ENCODE measurements at places on chromosomes 7 and 10.
A peak's percentile ranks its signal among the peaks of the same experiment; 100 is the strongest.

GRCh38 chr10:52540479-52540984, 226.5 kb downstream of the DKK1 start:
- no peak for DNase-seq

DNA sequence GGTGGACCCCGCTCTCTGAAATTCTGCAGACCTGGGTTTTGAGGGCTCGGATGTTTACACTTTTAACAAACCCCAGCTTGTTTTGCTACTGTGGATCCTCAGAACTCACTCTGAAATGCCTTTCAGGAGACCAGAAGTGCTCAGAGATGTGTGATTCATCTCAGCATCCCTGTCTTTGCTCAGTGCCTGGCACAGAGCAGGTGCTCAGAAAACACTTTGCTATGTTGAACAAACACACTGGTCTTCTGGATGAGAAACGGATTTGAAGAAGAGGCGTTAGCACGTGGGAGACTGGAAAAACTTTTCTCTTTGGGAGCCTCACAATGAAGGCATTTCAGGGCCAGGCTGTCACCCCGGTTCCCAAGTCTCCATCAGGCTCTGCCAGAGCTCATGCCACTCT, 53.3 kb downstream of the SH3PXD2A start:
- no peak for DNase-seq

DNA sequence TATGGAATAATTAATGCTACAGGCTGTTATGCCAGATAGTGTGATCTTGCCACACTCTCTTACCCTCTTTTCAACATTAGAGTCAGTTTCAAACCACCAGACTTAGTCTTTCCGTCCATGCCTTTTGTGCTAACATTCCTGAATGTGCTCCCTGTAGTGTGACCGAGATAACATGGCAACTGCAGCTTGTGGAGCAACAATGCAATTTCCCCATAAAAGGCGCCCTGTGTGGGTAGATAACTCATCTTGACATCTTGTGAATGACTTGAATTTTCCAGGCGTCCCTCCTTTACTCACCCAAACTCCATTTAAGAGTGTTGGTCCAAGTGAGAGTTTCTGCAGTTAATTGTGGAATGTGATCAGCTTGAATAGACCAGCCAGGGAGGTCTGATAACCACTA, 99.6 kb downstream of the DNAH11 start:
- no peak for DNase-seq

DNA sequence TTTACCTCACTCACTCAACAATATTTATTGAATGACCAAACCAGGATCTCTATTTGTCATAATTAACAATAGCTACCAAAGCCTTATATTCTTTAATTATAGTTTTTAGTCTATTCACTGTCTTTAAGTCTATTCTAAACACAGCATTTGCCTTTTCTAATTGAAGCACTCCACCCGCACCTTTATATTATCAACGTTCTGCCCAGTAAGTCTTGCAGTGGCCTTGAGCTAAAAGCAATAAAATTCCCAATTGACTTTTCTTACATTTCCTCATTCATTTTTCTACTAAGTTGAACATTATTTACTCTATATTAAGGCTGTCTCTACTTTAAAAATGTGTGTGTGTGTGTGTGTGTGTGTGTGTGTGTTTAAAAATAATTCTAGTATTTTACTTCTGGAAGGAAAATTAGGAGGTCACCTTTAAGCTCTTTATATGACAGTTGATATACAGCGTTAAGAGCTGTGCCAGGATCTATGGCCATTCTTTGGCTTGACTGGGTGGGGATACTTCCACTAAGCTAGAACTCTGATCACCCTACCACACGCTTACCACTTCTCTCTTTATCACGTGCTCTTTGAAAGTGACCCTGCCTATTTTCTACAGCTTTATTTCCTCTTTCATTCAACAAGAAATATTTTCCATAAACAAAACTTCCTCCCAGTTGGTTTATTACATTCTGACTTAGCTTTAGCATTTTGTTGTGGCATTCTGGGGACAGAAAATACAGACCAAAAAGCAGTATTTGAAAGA, 8.8 kb downstream of the PAPSS2 start:
- peak; percentile 48 for DNase-seq

DNA sequence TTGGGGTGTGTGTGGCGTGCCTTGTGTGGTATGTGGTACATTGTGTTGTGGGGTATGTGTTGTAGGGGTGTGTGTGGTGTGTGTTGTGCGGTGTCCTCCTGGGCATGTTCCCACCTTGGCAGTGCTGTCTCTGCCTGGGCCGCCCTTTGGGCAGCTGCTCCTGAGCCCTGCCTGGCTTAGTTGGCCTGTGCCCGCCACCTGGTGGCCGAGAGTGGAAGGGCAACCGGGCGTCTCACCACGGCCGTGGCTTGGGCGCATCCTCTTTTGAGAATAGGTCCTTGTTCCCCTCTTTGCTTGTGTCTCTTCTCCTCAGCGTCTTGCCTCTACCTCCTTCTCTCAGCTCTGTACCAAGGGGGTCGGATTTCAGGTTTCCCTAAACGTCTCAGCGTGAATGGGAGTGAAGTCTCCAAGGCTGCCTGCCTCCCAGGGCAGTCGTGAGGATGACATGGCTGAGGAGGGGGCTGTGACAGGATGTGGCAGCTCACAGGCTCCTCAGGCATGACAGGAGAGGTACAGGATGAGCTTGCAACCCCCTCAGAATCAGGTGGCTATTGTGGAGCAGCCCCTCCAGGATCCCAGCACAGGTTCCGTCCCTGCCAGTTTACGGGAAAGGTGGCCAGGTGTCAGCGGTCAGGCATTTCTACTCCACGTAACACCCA, 98.4 kb upstream of the PODXL start:
- peak; percentile 21 for DNase-seq

DNA sequence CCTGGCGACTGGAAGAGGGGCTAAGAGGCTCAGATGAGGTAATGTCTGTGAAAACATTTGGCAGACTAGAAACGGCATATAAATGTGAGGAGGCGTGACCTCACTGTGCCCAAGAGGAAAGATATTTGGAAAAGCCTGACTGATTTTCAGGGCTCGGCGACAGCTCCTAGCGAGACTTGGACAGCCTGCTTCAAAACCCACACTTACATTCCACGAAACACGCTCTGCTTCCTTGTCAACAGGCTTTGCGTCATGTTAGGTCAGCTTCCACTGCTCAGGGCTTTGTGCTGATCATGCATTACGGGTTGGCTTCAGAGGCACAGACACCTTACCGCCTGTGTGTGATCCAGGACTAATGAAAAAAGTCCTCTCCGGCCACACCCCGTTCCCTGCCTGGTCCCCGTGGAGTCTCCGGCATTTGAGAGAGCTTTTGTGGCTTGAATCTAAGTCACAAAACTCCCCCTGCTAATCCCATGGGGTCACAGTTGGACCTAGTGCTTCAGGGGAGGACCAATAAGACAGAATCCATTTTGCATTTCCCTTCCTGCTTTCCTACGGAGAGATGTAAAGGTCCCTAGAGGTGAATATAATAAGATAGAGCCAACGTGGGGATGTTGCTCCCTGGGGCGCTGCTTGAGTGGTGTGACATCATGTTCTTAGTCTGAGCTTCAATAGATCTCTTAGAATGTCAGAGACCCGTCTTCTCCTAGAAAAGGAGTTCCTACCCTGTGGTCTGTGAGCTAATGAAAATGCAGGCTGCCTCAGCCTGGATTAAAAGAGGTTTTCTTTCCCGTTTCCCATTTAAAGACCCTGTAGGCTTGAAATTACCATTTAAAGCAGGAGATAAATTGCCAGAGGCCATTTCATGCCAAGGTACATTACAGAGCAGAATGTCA, 25.5 kb downstream of the FGFBP3 start:
- DNase-seq, result no peak

- DNase-seq, result no peak
Observed at GRCh38 chr10:98382691-98383101, 32.3 kb downstream of the PYROXD2 start.

- no peak for DNase-seq
Observed at GRCh38 chr7:16205466-16205865, 215.9 kb downstream of the CRPPA start.

DNA sequence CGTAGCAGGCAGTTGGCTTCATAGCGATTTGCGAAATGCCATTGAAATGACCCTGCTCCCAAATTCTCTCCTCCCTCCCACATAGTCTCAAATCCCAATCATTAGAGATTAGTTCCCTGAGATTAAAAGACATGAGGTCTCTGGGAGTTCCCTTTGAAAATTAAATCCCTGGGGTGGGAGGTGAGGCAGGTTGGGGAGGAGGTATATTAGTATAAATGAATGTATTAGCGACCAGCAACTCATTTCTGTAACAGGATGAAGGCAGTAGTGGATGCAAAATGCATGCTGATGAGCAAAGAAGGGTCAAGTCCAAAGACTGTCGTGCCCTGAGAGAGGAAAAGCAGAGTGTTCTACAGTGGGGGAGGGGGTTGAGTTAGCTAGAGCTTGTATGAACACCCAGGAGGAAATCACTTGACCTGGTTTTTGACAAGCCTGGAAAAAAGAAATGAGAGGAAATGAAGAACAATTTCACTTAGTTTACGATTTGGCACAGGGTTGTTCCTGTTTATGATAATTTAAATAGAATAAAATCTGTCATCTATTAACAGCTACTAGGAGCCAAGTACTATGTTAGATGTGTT, 79.6 kb upstream of the MTPN start:
- DNase-seq, result no peak

- no peak for DNase-seq
Observed at GRCh38 chr10:10508211-10508610, 509.5 kb upstream of the CELF2 start.

DNA sequence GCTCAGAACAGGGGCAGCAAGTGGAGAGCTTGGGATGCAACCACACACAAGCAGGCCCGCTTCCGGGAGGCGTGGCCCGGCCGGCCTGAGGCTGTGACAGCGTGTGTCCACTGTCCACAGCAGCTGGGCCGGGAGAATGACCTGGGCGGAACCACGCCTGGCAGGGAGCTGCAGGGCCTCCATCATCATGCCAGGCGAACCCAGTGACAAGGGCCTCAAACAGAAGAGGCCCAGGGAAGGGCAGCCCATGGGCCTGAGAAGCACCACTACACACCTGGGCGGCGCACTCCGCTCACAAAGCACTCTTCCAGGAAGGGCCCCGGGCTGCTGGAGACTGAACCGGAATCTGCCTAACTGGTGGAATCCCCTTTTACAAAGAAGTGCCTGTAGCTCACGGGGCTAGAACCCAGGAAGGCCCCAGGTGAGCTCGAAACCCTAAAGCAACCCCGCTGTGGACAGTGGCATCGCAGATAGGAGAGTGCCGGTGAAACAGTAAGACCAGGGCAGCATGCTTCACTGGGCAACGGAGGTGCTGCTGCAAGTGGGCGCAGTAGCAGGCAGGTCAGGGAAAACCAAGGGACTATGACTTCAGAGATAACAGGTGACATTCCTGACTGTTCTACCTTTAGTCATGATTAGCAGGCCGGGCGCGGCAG, 66.0 kb downstream of the MAD1L1 start:
- no peak for DNase-seq

DNA sequence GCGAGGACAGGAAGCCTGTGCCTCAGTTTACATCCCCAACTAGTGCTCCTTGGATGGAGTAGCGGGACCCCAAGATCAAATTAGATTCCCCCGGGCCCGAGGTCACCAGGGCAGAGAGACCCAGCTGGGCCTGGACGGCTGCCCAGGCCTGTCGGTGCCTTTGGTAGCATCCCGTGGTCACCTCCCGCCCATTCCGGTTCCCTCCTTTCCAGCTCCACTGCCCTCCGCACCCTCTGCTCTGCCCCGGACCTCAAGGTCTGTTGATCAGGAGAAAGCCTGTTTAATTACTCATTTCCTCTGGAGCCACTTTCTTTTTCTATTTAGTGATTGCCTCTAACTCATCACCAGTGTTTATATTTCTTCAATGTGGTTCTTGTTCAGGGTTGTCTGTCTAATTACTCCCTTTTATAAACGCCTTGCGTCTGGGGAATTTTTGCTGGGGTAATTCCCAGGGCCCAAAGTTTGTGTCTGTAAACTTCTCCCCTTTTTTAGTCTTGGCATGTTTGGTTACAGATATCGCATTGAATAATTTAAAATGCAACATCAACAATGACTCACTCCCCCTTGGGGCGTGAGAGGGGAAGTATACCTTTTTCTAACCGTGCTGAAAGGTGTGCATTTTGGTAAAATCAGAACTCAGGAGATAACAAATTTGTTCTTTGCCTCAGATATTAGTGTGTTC, 1.9 kb downstream of the FOXK1 start:
- DNase-seq, result no peak

- no peak for DNase-seq
Observed at GRCh38 chr10:34297541-34298345, 517.4 kb downstream of the PARD3 start.

GRCh38 chr7:98733036-98733435, 116.0 kb downstream of the NPTX2 start:
- peak; percentile 45 for DNase-seq

- DNase-seq, result no peak
Observed at GRCh38 chr10:103448746-103449145, 3.4 kb downstream of the CALHM2 start.

DNA sequence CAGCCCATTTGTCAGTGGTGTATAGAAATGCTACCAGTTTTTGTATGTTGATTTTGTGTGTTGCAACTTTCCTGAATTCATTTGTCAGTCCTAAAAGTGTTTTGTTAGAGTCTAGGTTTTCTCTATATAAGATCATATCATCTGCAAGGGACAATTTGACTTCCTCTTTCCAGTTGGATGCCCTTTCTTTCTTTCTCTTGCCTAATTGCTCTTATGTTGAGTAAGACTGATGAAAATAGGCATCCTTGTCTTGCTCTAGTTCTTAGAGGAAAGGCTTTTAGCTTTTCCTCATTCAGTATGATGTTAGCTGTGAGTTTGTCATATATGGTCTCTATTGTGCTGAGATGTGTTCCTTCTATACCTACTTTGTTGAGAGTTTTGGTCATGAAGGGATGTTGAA, 161.7 kb upstream of the TPK1 start:
- no peak for DNase-seq

GRCh38 chr7:158633055-158633956, 45.7 kb upstream of the PTPRN2 start:
- no peak for DNase-seq

GRCh38 chr10:5788969-5789368, 24.3 kb downstream of the GDI2 start:
- DNase-seq, result no peak

DNA sequence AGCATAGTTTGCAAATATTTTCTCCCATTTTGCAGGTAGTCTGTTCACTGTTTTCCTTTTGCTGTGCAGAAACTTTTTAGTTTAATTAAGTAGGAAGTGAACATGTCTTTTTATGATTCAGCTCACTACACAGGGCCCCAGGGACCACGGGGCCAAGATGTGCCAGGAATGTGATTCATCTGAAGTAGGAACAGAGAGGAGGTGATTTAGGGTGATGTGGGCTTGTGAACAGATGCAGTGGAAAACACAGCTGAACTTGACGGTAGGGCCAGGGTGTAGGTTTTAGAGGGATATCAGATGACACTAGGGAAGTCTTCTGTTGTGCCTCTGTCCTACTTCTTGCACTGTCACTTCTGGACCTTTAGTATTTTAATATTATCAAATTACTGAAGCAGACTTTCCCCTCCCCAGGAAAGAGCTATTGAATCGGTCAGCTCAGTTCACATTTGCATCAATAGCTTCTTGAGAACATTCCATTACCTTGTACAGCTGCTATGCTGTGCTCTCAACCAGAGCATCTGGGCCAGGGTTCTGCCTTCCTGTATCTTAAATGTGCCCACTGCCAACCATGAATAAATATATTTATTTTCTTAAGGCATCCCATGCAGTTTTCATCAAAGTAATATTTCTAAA, 96.9 kb downstream of the OSBPL3 start:
- DNase-seq, result no peak
